ENCODE measurements at places on chromosomes 2 and 18. TPM values are rescaled to one million over a fixed set of nuclear protein-coding genes. Genes with fewer than 3 reads are reported as not detected.

The SERPINB11 gene
- total RNA-seq = not detected

GRCh38 chr18:4102901-4103300 is 352.2 kb downstream of the DLGAP1 start:
- DNase-seq = no peak

DNA sequence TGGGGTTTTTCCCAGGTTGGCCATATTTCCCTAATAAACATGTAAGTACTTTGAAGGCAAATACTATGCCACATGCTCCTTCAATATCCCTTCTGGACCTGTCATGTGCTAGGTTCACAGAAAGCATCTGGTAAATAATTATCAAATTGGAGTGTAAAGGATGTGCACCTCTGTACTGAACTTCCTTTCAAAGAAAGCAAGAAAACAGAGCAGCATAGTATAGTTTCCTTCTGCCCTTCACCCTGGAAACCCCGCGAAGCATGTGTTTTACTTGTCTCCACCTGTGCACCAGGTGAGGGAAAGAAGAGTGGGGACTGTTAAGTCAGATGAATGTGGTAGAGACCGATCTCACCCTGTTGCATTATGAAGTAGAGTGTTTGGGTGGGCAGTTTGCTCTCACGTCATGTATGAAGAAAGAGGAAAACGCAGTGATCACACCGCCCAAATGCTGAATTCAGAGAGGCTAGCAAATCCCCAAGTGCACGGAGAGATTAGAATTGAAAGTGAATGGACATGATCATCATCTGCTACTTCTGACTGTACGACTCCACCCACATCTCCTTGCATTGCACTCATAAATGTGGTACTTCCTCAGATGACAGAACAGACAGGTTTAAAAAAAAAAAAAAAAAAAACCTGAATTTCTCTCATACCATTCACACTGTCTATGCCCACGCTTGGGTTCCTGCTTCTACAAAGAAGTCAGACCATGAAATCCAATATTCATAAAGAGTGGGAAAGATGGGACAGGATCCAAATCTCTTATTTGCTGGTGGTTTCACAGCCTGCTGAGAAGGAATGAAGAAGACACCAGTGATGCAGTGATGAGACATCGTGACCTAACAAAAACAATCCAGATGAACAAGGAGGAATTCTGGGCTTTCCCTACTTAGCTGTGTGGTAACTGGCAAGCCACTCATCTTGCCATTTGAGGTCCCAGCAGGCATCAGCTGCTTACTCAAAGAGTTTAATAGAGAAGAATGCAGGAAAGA is 448.6 kb downstream of the BCL11A start:
- peak; percentile 28 for DNase-seq

DNA sequence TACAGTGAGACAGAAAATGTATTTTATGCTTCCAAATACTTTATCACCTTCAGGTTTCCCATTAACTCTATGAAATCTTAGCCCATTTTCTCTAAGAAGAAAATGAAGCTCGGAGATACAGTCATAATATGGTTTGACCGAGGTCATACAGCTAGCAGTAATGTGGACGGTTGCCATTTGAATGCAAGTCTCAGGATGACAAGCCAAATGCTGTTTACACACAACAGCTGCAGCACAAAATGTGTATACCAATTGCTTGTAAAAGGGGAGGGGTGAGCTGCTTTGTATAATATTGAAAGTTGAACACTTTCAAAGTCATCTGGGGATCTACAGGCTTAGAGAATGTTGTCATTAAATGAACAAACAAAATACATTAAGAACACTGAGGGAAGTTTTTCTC is 93.8 kb upstream of the FSIP2 start:
- peak; percentile 70 for DNase-seq

- no peak for DNase-seq
These were observed 226.2 kb upstream of the ZSWIM2 start for GRCh38 chr2:187075199-187075635.

GRCh38 chr2:201403880-201404279 is 46.7 kb upstream of the FLACC1 start:
- DNase-seq = no peak
